Stimulated activated CD4-positive, alpha-beta T cell treated with anti-CD3 and anti-CD28 coated beads, Interleukin-1b, Interleukin-23, amount 100 ng/mL, for 1 hour (primary cell): ENCODE measurements at places on chromosomes 4 and X.

- DNase-seq = no peak
Observed at GRCh38 chr4:25177147-25177546, 16.9 kb upstream of the SEPSECS start.

DNA sequence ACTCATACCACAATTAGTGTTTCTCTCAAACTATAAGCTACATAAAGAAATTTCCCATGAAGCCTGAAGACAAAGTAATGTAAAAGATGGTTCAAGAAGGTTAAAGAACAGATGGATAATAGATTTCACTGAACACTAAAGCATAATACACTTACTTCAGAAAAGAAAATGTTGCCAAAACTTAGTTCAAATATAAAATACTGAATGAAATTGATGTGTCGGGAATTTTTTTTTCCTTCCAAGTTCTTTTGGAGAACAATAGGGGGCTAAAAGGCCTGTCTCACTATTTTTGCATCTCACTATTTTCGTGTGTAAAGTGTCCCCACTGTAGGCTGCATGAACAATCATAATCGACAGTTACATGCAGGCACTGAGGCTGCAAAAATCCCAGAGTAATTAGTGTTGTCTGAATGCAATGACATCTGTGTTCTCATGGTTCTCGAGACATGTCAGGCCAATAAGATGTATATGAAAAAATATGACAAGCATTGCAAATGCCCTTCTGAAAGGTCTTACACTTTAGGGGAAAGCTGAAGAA is 11.9 kb upstream of the MAB21L2 start:
- no peak for DNase-seq

DNA sequence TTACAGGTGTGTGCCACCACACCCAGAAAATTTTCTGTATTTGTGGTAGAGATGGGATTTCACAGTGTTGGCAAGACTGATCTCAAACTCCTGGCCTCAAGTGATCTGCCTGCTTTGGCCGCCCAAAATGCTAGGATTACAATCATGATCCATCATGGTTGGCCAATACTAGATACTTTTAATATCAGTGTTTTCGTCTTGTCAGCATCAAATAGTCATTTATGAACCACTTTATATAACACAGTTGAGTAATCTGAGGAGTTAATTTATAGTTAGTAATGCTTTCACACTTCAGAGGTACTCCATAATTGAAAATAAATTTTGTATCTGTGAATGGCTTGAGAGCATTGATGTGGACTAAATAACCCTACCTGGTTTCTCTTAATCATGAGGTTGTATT is 178.6 kb downstream of the TRAM1L1 start:
- no peak for DNase-seq

DNA sequence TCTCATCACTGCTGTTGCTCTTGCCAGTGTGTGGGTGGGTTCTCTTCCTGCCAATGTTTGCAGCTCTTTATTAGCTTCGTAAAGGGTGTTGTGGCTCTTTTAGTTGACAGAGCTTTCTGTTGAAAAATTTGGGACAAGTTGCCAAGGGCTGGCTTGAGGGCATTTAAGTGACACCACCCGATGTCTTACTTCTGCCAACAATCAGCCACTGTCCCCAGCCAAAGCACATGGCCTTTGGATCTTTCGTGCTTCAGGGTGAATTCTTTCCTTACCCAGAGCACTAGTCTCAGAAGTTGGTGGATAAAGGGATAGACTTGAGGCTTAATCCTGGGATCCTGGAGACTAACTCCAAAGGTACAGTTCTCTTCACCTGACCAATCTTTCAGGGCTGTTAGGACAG is 113.6 kb downstream of the SOX3 start:
- no peak for DNase-seq

DNA sequence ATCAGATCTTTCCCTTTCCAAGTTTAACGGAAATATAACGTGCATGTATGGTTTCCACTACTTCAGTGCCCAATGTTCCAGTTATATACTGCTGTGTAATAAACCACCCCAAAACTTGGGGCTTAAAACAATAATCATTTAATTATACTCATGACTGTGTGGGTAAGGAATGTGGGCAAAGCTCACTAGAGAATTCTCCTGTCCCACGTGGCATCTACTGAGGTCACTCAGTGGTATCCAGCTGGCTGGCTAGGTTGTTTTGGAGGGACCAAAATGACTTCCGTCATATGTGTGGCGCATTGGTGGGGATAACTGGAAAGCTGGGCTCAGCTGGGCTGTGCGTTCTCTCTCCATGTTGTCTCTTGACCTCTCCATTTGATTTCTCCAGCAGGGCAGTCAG is 18.5 kb downstream of the ZCCHC18 start:
- DNase-seq = no peak

DNA sequence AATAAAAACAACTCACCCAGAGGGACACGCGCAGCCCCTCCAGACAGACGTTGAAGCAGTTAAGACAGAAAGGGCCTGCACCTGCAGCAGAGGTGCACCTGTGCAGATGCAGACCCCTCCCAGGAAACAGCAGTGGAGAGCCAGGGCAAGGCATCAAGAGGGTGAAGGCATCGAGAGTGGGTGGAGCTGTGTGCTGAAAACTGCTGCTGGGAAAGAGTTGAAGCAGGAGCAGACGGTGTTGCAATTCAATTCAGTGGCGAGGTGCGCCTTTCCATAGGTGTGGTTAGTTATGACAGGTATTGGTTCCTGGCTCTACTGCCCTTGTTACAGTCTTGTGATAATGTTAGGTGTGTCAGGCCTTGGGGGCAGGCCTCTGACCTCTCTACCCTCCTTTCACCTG is 16.7 kb downstream of the LETM1 start:
- no peak for DNase-seq

- no peak for DNase-seq
Observed at GRCh38 chr4:113410686-113411085, 350.9 kb downstream of the CAMK2D start.

DNA sequence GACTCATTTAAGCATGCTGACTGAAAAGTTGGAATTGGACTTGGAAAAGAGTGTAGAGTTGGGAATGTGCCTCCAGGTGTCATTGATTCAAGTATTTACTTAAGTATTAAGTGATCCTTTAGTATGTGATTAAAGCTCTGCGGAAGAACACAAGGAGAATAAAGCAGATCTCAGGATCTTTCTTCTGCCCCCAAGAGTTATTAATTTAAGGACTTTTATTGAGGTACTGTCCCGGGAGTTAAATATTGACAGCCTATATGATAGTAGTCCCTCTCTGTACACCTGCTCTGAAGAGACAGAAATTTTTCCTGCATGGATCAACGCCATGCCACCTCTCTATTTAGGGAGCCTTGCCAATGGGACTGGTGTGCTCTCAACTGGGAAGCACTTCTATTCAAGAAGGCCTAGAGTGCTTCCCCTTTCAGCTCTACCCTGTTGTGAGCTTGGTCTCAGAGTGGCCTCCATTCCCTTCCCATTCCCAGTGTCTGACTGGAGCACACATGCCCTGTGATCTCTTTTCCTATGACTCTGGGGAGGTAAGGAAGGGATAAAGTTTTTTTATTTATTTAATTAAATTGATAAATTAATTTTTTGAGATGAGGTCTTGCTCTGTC is 75.9 kb downstream of the SHISA3 start:
- DNase-seq = no peak

- DNase-seq = no peak
Observed at GRCh38 chr4:151165205-151166000, 66.0 kb downstream of the RPS3A start.

DNA sequence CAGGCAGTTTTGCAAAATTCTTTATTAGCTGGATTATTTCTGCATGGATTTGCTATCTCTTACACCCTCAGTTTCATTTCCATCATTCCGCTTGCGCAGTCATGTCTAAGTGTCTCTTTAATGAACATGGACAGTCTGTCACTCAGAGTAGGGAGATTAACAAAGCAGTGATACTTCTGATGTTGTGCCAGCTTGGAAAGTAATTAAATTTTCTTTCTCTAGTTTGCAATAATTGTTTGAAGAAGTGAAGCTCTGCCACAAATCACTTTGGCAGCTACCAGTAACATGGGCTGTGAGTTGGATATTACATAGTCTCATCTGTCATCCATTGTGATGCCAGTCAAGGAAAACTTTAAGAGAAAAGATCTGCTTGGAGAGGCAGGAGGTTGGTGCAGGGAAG is 324.8 kb upstream of the NWD2 start:
- DNase-seq = no peak
